Activated naive CD4-positive, alpha-beta T cell treated with anti-CD3 and anti-CD28 coated beads, Interleukin-2, amount 50 U/mL, for 16 hours (primary cell): ENCODE measurements at places on chromosomes 7 and 10.

DNA sequence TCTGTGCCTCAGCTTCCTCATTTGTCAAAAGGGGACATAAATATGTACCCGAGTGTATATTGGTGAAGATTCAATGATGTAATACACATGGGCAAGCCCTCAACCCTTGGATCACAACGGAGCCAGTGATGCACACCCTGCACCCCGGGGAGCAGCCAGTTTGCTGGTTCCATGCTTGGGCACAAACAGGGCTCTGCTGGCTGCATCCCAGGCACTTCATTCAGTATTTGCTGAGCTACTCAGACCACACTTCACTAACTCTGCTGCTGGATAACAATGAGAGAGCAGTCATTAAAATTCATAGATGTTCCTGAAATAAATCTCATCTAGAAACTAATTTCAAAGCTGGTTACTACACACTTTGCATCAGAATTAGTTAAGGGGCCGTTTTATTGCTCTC is 72.0 kb downstream of the SCRN1 start:
- no peak for DNase-seq

DNA sequence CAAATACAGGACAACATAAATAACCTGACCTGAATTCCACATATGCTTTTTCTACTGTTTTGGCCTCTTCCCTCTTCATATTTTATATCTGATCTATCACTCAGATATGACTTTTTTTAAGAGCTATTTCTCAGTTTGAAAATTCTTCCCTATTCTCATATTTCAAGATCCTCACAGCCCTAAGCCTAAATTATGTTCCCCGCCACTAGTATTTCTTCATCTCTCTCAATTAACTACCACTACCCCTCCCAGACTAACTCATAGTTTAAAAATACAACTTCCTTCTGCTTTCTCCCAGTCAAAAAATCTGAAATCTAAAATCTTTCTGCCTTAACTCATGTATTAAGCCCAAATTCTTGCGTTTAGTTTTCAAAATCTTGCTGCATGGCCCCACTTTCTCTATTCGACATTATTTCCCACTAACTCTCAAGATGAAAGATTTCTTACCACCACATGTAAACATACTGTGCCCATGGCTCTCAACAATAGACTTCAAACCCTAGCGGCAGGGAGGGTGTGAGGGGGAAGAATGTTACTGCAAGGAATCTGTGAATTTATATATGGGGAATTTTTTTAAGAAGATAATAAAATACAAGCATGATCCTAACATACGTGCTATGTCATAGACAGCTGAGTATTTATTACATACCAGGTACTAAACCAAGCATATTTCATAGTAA is 64.6 kb downstream of the TFEC start:
- DNase-seq: no peak

GRCh38 chr10:91742229-91742628 is 56.0 kb upstream of the TNKS2 start:
- no peak for DNase-seq

DNA sequence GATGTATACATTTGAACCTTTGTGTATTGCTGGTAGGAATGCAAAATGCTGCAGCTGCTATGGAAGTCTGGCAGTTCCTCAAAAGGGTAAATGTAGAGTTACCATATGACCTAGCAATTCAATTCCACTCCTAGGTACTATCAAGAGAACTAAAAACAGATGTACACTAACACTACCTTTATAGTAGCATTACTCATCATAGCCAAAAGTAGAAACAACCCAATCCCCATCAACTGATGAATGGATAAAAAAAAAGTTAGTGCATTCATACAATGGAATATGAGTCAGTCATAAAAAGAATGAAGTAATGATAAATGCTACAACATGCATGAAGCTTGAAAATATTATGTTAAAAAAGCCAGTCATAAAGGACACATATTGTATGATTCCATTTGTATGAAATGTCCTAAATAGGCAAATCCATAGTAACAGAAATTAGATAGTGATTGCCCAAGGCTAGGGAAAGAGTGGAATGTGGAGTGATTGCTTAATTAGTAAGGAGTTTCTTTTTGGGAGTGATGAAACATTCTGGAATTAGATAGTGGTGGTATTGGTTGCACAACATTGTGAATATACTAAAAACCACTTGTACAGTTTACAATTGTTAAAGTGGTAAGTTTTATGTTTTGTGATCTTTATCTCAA is 96.4 kb upstream of the AOAH start:
- DNase-seq: no peak

DNA sequence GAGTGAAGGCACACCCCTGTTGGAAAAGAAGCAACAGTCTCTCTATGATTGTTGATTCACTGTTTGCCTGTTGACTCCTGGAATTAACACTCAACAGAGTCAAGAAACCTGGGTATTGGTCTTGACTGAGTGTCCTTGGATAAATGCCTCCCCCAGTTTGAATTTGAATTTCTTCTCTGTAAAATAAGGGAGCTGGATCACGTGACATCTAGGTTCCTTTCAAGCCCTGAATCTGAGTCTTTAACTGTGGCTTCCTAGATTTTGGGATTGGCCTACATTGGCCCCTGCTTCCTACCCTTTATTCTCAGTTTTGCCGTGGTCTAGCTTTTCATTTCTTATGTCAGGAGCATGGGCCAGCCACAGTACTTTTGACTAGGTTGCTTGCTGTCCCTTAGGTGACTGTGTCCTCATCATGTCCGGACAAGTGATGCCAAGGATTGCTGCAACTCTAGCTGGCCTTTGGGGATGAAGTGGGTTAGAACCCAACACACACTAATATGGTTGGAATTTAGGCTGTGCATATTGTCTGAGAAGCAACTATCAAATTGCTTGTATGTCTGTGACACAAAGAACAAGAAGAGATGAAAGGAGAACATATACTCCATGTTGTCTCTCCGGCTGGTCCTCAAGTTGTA is 35.4 kb downstream of the CALD1 start:
- no peak for DNase-seq

GRCh38 chr10:80144696-80145131 is 12.2 kb downstream of the PLAC9 start:
- DNase-seq: no peak

DNA sequence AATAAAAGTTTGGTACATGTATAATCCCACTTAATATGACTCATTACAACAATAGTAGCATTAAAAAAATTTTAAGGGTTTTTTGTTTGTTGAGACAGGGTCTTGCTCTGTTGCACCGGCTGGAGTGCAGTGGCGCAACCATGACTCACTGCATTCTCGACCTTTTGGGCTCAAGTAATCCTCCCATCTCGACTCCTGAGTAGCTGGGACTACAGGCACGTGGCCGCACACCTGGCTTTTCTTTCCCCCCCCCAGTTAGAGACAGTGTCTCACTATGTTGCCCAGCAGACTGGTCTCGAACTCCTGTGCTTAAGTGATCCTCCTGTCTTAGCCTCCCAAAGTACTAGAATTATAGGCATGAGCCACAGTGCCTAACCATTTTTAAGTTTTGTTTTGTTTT is 40.7 kb downstream of the KMT2C start:
- DNase-seq: no peak

DNA sequence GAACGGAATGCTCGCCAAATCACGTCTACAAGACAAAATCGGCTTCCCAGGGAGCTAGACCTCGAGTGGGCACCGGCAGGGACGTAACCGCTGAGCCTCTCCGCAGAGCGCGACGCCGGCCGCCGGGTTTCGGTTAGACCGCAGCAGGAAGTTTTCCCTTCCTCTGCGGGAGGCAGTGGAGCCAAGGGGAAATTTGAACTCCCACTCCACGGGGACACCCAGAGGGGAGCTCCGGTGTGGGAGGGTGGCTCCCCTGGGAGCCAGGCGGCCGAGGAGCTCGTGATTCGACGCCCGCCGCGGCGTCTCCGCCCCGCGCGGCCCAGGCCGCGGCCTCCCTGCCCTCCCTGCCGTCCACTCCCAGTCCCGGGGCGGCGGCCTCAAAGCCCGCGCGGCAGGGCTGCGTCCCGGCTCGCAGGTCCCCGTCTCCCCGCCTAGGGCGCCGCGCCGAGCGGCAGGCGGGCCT is 426 bp downstream of the SYPL1 start:
- no peak for DNase-seq

- no peak for DNase-seq
Measured at GRCh38 chr7:110786328-110786965, 304.5 kb upstream of the LRRN3 start.

GRCh38 chr10:104925232-104925851 is 284.3 kb downstream of the SORCS3 start:
- DNase-seq: peak; percentile 16

DNA sequence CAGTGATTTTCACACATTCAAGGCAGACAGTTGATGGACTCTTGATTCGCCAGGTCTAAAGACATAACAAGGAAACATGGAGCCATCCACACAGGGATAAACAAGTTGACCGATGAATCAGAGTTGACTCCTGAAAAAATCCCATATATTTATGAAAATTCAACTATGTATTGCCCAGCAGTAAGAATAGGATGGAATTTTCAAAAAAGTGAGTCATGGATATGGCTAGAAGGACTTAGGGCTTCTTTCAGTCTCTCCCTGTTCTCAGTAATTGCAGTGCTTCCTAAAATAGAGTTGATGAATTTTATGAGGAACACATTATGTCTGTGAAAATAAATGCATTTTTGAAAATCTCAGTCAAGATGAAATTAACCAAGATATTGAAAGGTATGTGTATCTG is 301.2 kb downstream of the PLXDC2 start:
- no peak for DNase-seq

- no peak for DNase-seq
Measured at GRCh38 chr7:140596519-140597427, 43.8 kb downstream of the DENND2A start.

- DNase-seq: no peak
Measured at GRCh38 chr7:14739168-14739840, 163.2 kb downstream of the DGKB start.

GRCh38 chr10:31929261-31930022 is 811 bp upstream of the ARHGAP12 start:
- no peak for DNase-seq

- DNase-seq: no peak
Measured at GRCh38 chr10:13873196-13873595, 286.4 kb downstream of the PRPF18 start.

DNA sequence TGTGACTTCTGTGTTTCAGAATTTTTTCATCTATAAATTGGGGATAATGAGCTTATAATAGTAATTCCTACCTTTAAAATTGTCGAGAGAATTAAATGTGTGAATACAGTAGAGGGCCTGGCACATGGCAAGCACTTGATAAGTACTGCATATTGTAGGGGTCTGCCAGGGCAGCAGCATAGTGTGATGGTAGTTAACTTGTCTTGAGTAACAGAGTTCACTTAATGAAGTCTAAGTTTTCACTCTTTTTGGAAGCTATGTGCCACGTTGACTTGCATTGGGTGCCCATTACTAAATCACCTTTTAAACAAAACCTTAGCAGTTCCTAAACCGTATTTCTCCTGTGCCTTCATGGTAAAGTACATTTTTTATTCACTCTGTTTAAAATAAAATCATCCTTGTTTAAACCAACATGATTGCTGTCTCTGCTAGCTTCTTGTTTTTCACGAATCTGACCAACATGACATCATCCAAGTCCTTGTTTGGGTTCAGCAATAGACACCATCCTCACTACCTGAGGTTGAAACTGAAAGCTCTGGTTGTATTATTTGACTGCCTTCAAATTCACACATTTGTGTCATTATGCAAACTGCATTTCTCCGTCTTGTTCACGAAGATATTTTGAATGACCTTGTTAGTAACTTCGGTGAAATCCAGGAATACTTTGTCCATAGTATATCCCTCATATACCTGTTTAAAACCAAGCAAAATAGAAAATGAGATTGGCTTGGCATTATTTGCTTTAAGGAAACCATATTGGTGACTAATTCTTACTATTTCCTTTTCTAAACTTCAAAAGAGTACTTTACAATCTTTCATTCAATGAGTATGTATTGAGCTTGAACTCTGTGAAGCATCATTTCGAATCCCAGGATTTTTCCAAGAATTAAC is 340.2 kb downstream of the SUGCT start:
- DNase-seq: no peak

DNA sequence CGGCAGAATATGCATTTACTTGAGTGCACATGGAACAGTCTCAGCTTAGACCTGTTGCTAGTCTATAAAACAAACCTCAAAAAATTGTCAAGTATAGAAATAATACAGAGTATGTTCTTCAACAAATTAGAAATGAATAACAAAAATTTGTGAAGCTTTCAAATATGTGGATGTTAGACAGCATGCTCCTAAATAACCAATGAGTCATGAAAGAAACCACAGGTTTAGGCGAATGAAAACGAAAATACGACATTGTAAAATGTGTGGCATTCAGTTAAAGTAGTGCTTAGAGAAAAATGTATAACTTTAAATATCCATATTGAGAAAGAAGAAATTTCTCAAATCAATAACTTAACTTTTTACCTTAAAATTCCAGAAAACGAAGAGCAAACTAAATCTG is 760.0 kb upstream of the SORCS1 start:
- no peak for DNase-seq

DNA sequence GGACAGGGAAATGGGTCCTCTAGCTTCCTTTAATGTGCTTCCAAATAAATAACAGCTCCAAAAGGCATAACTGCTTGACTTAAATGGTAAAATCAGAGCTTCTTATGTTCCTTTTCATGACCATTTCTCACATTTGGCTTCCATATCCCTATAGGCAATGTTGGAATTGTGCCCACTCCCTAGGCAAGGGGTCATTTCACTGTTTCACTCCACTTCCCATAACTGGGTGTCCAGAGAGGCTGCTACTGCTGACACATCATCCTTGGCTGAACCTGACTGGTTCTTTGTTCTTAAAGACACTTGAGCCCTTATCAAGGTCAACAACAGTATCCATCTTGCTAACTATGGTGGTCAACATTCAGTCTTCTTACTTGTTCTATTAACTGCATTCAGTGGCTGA is 37.1 kb downstream of the PRTFDC1 start:
- DNase-seq: no peak

- no peak for DNase-seq
Measured at GRCh38 chr7:154578336-154578735, 424.6 kb downstream of the PAXIP1 start.

- no peak for DNase-seq
Measured at GRCh38 chr10:71950683-71951082, 13.5 kb upstream of the CHST3 start.

DNA sequence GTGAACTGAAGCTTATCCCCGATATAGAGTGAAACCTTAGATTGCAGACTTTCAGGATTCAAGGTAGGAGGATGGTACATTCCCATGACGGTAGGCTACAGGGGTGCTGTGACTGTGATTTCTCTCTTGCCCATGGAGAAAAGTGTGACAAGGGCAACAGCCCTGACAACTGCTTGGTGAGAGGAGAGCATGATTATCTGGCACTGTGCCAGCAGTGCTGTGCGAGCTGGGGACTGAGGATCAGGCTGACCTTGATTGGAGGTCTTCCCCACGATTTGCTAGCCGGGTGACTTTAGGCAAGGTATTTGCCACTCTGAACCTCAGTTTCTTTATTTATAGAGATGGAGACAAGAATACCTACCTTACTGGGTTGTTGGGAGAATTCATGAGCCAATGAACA is 229.5 kb downstream of the PTEN start:
- DNase-seq: no peak
